Activated CD8-positive, alpha-beta memory T cell treated with anti-CD3 and anti-CD28 coated beads for 4 hours (primary cell): ENCODE measurements at places on chromosomes 16 and 17.

DNA sequence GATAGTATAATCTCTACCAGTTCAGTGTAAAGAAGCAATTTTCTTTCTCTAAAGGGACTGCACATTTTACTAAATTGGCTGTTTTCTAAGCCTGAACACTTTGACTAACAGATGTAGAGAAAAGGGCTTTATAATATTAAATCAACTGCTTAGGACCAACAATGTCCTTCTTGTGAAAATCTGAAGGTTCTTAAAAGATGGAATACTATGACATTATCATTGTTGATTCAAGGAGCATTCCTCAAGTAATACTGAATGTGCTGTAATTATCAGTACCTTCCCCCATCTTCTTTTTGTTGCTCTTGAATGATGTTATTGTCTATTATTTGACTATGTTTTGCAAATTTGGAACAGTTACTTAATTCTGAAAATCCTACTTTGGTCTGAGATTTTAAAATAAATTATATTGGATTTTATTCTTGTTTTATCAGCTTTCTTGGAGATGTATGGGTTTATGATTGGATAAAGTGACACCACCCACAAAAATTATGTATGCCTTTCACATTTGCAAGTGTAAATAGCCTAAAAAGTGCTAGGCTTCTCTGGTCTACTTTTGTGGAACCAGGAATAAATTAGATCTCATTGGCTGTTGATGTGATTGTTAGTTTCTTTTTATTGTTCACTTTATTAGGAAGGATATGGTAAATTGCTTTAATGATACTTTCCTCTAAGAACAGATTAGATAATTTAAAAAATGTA, 53.0 kb downstream of the TAOK1 start:
- DNase-seq: no peak

- DNase-seq: no peak
These were observed 34.5 kb downstream of the SLC39A11 start for GRCh38 chr17:73058022-73058421.

DNA sequence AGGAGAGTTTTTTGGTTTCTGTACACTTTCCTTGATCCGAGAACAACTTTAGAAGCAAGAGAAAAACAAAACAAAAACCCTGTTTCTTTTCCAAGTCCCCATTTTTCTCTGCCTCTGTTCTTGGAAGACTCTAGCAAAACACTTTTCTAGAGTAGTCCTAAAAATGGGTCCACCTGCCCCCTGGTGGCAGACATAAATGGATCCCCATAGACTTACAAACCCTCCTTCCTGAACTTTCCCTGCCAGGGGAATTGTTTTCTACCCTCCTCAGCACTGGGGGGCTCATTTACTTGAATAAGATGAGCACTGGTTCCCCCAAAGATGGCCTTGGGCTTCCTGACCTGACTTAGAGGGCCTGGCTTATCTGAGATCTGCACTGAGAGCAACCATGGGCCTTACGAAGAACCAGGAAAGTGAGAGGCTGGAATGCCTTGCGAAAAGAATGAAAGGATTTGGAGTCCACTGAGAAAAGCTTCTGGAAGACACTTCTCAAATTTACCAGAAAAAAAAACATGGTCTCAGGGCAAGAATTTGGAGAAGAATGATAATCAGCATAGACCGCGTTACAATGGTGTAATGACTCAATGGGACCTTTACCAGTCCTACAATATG, 48.0 kb upstream of the CDYL2 start:
- no peak for DNase-seq

DNA sequence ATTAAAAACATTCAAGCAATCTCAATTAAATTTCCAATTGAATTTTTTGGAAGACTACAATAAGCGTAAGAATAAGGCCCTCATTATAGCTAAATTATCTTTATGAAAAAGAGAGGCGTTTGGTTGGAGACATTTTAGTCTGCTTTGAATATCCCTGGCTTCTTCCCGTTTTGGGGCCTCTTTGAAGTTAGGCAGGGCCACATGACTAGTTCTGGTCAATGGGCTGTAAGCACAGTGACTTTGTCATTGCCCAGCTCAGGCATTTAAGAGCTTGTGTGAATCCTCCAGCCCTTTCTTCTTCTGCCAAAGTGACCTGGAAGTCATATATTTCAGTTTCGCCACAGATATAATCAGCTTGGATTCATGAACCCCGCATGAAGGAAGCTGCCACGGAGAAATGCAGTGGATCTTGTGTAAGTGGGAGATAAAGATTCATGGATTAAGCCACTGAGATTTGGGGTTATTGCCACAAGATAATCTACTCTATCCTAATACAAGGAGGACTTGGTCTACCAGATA, 21.7 kb upstream of the UBTF start:
- DNase-seq: no peak

DNA sequence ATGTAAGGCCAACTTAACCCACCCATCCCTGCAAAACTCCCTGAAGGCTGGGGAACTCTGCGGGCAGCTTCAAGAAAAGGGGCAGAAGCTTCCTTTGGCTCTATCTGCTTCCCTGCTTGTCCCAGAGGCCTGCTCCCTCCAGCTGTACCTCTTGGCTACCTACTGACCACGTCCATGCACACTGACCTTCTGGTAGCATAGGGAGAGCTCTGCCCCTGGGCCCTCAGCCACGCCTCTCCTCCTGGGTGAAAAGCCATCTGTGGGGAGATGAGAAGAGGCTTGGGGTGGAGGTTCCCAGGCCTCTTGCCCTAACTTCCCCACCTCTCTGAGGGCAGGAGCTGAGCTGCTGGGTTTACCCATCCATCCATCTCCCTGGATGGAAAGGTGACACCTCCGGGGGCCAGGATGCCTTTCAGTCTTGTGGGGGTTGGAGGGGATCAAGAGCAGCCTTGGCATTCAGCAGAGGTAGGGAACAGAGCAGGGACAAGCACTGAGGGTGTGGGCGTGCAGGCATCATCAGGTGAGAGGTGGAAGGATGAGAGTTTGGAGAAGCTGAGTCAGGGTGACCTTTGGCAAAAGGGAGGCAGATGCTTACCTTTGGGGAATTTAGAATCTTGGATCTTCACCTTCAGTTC, 23.4 kb upstream of the MFSD6L start:
- DNase-seq: no peak
